ENCODE measurements at places on chromosomes 12 and 14.

GRCh38 chr12:48379794-48380193 lies 29.1 kb upstream of the ZNF641 start:
- DNase-seq, result no peak

DNA sequence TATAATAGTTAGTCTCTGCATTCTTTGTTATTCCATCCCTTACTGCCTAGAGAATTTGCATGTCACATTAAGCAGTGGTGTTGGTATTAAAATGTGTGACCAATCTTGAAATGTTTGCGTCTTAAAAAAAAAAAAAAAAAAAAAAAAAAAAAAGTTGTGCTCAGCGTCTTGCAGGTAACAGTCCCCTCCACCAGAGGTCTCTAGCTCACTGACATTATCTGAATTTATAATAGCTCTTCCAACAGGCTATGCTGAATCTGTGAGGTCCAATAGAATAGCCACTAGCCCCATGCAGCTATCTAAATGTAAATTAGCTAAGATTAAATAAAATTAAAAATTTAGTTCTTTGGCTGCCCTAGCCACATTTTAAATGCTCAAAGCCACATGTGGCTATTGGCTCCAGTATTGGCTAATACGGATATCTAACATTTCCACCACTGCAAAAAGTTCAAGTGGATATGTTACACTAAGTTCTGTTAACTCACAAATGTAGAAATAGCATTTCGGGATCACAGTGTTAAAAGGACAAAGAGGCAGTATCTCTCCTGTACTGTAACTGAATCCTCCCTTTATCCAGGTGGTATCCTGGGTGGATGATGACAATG lies 28.7 kb downstream of the NKX2-8 start:
- no peak for DNase-seq

DNA sequence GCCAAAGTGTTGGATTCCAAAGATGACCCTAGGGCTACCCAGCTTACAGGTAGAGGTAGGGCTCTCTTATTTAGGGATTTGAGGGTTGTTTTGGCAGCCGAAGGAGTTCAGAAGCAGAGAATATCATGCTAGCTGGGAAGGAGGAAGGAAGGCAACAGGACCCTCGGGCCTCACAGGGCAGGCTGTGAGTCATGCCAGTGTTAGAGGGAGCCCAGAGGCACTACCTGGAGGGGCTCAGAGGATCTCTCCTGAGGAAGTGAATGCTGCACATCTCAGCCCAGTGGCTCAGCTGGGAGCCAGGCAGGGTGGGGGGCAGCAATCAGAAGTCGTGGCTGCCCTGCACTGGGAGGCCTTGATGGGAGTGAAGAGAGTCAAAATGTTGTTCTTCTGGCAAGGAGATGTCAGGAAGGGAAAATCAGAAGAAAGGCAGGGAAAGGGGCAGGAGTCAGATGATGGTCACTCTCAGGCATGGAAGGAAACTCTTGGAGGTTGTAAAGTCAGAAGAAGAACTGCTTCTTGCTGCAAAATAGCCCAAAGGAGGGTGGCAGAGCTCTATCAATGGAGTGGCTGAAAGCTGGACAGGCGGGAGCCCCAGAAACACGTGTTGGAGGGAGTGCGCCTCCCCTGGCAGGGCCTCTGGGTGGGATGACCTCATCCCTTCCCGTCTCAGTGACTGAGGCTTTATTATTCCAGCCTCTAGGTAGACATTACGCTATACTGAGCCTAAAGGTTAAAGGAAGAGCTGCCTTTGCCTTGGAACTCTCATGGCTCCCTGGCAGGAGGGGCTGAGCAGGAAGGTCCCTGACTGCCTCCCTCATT lies 141.3 kb downstream of the SMOC1 start:
- no peak for DNase-seq

DNA sequence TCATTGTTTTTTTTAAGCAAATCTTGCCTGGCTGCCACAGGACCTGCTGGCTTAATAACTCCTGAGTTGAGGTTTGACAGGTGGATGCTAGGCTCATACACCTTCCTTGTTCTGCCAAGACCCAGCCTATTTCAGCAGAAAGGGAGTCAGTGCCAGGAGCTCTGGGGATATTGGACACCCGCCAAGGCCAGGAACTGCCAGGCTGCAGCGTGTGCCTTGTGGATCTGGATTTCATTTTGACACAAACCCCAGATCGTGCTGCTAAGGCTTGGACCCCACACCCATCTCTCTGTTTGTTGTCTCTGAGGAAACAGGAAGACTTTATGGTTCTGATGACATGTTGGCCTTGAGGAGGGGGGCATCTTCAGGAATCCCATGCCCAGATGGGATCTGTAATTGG lies 44.4 kb upstream of the PRIMA1 start:
- no peak for DNase-seq

DNA sequence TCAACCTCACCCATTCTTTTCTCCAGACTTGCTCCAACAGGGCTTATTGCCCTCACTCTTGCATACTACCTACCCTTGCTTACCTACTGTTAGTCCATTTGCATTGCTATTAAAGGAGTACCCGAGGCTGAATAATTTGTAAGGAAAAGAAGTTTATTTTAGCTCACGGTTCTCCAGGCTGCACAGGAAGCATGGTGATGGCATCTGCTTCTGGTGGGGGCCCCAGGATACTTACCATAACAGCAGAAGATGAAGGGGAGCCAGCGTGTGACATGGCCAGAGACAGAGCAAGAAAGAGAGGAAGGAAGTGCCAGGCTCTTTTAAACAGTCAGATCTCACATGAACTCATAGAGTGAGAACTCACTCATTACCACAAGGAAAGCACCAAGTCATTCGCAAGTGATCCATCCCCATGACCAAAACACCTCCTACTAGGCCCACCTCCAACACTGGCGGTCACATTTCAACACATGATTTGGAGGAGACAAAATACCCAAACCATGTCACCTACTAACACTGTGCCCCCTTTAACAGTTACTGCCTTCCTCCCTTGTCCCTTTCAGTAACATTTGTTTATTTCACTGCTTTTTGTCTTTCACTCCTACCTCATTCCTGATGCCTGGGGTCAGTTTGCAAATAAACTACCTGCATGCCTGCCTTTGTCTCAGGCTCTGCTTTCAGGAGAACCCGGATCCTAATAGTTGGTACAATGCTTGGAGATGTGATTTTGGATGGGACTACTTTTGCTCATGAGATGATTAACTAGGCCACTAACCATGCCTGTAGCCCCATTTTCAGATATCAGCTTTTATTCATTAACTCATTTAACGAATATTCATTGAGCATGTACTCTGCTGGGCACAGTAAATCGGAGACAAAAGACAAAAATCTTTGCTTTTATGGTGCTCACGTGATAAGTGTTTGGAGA lies 41.6 kb upstream of the CSRP2 start:
- no peak for DNase-seq

GRCh38 chr14:63938198-63939005 lies 85.6 kb downstream of the SYNE2 start:
- no peak for DNase-seq

DNA sequence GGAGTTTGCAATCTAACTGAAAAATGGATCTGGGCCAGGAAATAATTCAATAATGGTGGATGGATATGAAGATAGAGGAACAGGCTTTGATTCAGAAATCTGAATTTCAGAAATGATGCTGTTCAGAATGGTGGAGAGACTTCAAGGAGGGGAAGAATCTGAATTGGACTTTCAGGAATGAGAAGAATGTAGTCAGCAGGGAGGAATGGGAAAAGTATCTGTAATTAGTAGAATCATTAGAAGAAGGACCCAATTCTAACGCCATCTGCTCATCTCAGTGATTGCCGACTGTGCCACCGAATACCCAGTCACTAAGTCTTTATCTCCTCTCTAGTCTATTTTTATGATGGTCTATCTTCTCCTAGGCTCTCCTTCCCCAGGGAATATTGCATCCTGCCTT lies 363.2 kb downstream of the GALC start:
- no peak for DNase-seq

DNA sequence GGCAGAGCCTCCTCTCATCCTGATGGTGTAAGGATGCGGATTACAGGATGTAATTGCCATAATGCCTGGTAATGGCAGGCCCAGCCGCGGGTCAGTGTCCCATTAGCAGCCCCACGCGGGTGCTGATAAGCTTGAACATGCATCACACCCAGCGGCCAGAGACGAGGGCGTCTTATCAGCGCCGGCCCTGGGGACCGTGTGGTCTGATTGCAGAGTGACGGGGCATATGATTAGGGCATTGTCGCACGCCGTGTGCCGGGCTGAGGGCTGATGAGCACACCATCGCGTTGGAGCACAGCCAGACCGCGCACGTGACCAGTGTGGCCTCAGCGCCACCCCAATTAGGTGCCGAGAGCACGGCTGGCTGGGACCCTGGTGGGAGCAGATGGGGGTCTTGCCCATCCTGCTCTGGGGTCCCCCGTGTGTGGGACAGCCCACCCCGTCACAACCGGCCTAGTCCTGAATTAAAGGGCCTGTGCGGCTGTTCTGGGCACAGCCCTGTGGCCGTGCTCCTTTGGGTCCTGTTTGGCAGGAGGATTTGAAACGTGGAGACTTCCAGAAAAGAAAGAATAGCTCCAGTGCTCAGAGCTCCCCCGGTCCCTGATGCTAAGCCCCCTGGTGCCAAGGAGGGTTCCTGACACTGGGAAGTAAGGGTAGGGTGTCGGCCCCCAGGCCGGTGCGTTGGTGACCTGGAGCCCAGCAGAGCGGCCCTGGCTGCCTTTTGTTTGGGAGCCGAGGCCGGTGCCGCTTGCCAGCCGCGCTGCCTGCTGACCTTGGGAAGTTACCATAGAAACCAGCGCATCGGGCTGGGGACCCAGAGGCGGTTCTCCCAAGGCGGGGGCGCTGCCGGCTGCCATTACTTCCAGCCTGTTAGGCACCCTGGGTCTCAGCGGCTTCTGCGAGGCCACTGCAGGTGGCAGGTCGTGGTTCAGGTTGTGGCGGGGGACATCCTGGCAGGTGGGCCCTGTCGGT lies 20.7 kb downstream of the KIF26A start:
- DNase-seq, result no peak

GRCh38 chr12:45669093-45669492 lies 60.4 kb upstream of the ARID2 start:
- DNase-seq, result no peak

DNA sequence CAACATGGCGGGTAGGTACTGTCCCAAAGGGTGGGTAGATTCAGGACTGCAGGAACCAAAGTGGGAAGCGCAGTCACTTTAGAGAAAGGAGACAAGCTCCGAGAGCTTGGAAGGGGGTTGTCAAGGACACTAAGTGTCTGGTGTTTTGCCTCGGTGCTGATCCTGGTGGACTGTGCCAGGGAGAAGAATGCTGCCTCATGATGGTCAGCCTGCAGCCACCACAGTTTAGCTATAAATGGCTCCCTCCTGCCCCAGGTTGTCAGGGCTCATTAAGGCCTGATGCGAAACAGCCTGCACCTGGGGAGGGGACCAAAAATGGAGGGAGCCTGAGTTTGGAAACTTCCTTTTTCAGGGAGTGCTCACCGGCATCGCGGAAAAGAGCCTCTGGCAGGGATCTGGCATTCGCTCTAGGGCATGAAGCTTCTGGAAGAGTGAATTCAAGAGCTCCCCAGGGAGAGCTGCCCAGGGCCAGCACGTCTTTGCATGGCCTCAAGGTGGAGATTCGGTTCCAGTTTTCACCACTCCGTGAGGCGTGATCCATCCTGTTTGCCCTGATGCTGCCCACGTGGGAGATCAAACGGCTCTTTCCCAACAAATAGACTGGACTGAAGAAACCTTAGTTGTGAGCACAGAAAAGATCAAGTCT lies 164.0 kb downstream of the FOXN3 start:
- no peak for DNase-seq

DNA sequence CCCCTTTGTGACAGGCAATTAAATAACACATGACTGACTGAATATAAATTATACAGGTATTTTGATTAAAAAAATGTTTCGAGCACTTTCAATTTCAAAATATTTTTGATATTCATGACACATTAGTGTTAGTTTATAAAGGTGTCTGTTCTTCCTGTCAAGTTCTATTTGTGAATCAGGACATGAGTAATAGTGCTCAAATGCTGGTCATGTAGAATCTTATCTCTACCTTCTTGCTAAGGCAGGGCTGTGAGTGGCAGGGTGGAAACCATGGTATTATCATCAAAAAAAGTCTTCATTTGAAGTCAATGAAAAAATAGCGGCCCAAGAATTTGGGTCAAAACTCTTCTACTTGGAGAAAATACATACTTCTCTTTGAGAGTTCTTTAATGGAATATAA lies 250.2 kb downstream of the DACT1 start:
- DNase-seq, result no peak

DNA sequence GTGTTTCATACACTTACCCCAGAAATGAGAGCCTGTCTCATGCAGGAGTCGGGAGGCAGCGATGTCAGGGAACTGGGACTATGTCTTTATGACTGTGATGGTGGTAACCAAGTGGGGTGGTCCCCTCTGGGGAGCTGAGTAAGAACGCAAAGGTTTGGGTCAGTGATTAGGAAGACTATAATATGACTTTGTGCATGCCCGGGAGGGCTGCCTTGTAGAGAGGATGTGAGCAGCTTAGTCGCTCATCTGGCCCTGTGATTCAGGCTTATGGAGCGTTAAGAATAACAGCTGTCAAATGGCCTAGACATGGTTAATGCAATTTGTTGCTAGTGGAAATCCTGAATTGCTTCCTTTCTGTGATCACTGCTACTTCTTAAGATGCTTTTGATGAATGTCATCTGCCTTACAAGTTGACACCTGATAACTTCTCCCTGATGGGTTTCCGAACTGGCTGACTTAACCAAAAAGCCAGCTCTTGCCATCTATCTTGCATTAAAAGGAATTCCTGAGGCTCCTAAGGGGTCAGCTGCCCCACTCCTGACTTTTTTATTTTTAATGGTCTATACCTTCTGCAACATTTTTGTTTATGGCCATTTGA lies 35.4 kb upstream of the AACS start:
- DNase-seq, result no peak

- DNase-seq, result no peak
These were observed 2.2 kb downstream of the NELL2 start for GRCh38 chr12:44873898-44874297.

- no peak for DNase-seq
These were observed 126.6 kb upstream of the BCL2L14 start for GRCh38 chr12:11943919-11944700.

DNA sequence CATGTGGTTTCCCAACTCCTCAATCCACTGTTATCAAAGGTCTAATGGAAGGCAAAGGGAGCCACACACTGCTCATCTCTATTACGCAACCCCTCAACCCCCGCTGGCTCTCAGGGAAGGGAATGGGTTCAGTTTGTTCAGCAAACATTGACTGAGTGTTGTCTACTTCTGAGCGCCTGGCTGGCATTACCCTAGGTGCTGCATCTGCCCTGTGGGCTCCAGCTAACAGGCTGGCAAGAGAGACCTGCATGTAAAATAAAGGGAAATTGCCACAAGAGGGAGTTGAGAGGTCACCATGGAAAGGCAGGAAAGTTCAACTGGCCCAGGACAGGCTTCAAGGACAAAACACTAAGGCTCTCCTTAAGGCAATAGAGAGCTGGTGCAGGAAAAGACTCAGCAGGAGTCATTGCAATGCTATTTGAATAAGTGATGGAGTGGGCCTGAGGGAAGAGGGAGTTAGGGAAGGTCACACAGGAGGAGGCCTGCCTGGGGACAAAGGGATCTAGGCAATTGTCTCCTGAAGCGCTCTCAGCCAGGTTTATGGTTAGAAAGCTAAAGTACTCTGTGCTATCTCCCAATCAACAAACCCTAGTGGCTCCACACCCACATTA lies 5.5 kb upstream of the ZNF740 start:
- DNase-seq, result no peak

GRCh38 chr14:99803106-99803775 lies 10.0 kb downstream of the EML1 start:
- DNase-seq, result no peak

GRCh38 chr14:100944052-100944451 lies 40.5 kb upstream of the RTL1 start:
- no peak for DNase-seq

GRCh38 chr12:123095078-123095881 lies 55.6 kb downstream of the PITPNM2 start:
- DNase-seq, result no peak
